ENCODE measurements at places on chromosomes 7 and 10.

DNA sequence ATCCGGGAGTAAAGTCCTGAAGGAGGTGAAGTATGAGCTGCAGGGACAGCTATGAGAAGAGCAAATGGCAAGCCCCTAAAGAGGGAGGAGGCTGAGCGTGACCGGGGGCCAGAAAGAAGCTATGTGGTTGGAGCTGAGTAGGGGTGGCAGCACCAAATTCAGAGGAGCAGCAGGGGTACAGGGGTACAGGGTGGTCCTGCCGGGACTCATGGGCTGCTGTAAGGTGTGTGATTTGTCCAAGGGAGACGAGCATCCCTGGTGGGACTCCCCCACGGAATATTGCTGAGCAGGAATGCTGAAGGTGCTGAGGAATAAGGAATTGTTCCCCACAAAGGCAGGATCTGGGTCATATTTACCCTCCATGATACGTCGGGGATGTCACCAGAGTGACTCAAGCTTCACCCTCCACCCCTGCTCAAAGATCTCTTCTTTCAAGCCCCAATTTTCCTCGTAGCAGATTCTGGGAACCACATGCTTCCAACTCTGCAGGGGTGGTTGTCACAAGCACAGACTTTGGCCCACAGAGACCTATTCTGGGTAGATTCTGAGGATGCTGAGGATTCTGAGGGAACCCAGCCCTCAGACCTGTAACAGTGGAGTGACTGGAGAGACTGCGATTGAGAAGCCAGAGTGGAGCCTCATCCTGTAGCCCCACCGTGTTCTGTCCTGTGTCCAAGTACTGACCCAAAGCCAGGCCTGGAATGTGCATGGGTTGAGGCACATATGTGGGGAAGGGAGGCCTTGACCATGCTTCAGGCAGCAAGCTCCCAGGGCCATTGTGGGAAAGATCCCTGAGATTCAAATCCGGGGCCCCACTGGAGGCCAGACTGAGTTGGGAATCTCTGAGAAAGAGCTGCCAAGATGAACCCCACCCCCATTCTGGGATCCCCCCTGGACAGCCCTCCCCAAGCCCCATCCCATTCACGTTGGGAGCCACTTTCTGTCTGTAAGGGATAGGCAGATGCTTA lies 4.2 kb downstream of the SFTPD start:
- no peak for DNase-seq

- no peak for DNase-seq
Observed at GRCh38 chr10:106919871-106920282, 244.6 kb downstream of the SORCS1 start.

- DNase-seq = no peak
Observed at GRCh38 chr7:150938566-150938965, 39.6 kb downstream of the KCNH2 start.

DNA sequence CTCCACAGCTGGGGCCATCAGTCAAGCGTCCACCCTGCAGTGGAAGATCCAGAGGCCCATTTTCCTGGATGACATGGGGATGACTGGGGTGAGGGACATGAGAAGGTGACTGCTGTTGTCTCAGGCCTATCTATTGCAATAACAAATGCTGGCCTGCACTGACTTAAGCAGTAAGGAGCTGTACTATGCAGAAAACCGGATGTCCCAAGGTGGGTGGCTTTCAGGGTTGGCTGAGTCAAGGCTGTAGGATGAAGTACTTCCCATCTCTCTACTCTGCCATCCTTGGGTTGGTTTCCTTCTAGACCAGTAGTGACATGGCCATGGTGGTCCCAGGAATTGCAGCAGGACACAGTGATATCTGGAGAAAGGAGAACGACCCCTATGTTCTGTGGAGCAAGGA lies 48.1 kb downstream of the NEURL1 start:
- no peak for DNase-seq

DNA sequence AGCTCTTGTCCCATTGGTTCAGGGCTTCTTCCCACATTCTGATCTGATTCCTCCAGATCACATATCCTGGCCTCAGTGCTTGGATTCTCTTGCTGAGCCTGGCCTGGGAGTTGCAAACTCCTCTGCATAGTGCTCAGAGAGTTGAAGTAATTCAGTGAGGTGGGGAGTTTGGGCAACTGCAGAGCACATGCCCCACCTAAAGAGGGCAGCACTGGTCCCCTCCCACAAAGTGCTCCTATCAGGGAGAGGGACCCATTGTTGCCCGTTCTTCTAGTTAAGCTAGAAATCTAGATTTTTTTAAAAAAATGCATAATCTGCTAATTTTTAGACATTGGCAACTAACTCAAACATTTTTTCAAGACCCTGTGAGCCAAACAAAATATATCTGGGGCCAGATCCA lies 45.1 kb downstream of the CHN2 start:
- no peak for DNase-seq

GRCh38 chr7:88328787-88329186 lies 22.1 kb upstream of the STEAP4 start:
- DNase-seq = no peak

- no peak for DNase-seq
Observed at GRCh38 chr7:103297837-103298179, 573 bp downstream of the PMPCB start.

DNA sequence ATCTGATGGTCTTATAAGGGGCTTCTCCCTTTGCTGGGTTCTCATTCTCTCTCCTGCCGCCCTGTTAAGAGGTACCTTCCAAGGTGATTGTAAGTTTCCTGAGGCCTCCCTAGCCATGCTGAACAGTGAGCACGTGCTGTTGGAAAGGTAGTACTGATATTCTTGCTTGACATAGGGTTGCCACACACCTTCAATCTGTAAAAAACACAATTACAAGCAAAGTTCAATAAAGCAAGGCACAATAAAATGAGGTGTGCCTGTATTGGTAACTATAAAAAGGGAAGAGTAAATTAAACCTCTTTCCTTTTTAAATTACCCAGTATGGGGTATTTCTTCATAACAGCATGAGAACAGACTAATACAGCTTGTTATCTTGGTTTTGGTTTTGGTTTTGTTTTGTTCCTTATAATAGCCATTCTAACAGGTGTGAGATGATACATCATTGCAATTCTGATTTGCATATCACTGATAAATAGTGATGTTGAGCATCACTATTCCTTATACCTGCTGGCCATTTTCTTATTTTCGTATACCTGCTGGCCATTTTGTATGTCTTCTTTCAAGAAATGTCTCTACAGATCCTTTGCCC lies 164.9 kb upstream of the TRIM24 start:
- DNase-seq = no peak
